ENCODE measurements at places on chromosomes 6 and 20.
A peak's percentile ranks its signal among the peaks of the same experiment; 100 is the strongest.

GRCh38 chr6:15417811-15418210, 171.9 kb downstream of the JARID2 start:
- DNase-seq: no peak

DNA sequence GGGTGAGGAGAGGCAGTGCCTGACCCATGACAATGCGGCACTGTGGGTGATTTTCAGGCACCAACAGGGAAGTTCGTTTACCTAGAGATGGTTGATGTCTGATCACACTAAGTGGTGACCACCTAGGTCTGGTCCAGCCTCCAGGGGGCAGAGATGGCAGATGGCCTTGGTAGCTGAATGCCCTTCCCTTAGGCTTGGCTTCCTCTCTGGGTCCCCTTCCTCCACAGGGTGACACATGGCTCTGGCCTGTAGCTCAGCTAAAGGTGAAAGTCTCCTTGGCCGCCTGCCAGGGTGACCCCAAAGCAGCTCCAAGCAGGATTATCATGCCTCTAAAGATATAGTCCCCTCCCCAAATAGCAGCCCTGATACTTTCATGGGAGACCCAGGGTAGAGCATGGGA, 6.4 kb downstream of the GDAP1L1 start:
- no peak for DNase-seq

GRCh38 chr6:89117211-89118108, at the start of gene SRSF12:
TSS of gene SRSF12 (minus strand) at chr6:89118071. CDS start at chr6:89117887, 184 bp downstream.
- DNase-seq: peak; percentile 70

DNA sequence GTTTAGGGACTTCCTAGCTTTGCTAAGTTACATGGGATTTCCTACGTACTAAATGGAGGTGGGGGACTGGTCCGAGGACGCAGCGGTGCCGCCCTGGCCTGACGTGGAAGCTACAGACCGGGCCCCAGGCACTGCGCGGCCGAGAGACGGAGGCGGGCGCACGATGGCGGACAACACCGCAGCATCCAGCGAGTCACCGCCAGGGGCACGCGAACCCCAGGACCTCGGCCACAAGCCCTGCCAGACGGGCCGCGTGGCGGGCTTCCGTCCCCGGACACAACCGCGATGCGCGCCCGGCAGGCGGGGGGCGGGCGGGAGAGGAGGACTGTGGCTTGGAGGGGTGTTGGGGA, 1516.9 kb upstream of the DEFB115 start:
- no peak for DNase-seq

DNA sequence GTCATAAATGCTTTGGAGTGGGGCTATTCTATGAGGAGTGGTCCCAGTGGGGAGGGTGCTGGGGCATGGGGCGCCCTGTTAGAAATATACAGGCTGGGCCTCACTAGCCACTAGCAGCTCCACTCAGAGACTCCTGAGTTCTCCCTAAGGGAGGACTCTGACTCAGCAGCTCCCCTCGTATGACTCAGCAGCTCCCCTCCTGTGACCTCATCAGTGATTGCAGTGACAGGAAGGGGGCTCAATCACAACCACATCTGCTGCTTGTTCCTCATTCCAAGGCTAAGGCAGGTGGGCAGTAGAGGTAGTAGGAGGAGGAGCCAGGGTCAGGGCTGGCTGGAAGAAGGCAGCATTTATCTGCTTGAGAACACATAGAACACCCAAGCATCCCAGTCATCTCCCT, 73.7 kb downstream of the PRND start:
- no peak for DNase-seq

GRCh38 chr6:112956696-112957535, 609.8 kb downstream of the RFPL4B start:
- peak; percentile 99 for DNase-seq

GRCh38 chr6:102619585-102619984, 1226.1 kb downstream of the GRIK2 start:
- DNase-seq: peak; percentile 11

- DNase-seq: peak; percentile 98
These were observed 65.1 kb downstream of the PLG start for GRCh38 chr6:160766989-160767646.

GRCh38 chr6:169292338-169293124, 38.9 kb upstream of the THBS2 start:
- DNase-seq: no peak

- no peak for DNase-seq
These were observed 3.5 kb upstream of the SLC22A7 start for GRCh38 chr6:43294536-43294935.

- no peak for DNase-seq
These were observed 7.7 kb upstream of the RPL7L1 start for GRCh38 chr6:42871711-42872110.

- peak; percentile 29 for DNase-seq
These were observed 140.4 kb upstream of the TAB2 start for GRCh38 chr6:149176971-149177667.

DNA sequence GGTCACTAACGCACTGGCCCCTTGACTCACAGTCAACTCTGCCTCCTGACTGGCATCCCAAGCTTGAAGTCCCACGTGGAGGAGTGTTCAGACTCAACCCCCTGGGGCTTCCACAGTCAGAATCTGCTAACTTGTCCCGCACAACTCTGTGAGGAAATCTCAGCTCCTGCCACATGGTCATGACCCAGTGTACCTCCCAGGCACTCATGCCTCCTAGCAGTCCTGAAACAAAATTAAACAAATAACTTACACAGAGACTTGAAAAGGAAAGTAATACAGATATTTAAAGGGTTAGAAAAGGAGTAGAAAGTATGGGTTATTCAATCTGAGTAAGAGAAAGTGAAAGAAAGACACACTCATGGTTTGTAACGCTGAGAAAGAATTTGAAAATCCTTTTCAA, 134.9 kb downstream of the GMDS start:
- no peak for DNase-seq

- DNase-seq: no peak
These were observed 60.5 kb downstream of the JPH2 start for GRCh38 chr20:44126445-44126844.

- DNase-seq: no peak
These were observed 117.6 kb upstream of the CDH4 start for GRCh38 chr20:61134296-61135030.

DNA sequence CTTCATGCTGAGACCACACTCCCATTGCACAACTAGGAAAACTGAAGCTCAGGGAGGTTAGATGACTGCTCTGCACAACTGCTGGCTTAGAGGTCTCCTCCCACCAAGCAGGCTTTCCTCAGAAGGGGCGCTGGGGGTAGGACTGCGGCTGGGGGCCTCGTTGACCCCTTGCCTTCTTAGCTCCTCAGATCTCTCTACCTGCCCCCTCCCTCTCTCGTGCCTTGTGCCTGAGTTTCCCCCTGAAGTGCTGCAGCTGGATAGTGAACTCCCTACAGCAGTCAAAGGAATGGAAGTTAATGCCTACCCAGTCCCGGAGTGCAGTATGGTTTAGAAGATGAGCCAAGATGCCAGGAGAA, 149.8 kb downstream of the GRM4 start:
- no peak for DNase-seq

DNA sequence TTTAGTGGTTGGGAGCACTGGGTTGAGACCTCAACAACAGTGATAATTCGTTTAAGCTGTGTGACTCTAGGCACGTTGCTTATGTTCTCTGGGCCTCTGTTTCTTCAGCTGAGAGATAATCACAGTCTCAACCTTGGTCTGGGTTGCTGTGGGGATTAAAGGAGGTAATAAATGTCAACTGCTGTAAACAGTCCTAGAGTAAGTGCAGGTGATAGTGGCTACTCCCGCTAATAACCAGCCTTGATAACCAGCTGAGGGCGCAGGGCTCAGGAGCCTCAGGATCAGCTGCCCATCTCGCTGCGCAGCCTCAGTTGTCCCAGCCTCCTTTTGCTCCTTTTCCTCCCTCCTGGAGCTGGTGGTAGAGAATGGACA, 58.0 kb downstream of the JARID2 start:
- DNase-seq: no peak

DNA sequence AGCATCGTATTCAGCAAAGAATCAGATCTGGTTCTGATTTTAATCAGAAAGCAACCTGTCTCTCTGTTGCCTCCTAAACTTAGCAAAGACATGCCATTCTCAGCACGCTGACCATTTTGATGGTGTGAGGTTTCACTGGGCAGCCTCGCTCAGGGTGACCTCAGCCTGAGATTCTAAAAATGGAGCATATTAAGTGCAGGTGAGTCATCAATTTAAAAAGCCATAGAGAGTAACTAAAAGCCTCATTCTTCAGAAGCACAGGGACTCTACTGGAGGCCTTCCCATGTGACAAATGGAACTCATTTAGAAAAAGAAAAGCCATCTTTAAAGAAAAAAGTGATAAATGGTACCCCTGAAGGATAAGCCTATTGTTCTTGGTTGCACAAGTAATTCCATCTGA, 91.3 kb downstream of the FILIP1 start:
- no peak for DNase-seq

GRCh38 chr6:150116200-150116800, 26.5 kb upstream of the PPP1R14C start:
- peak; percentile 57 for DNase-seq

GRCh38 chr6:135922174-135922573, 70.7 kb downstream of the PDE7B start:
- no peak for DNase-seq
